ENCODE measurements at places on chromosomes 1 and 21. TPM values are rescaled to one million over a fixed set of nuclear protein-coding genes. Genes with fewer than 3 reads are reported as not detected.

Gene COL11A1
- total RNA-seq, result not detected

Gene CLCA4
- total RNA-seq, result not detected

Gene C1orf115
- total RNA-seq, result 21.4 TPM

Gene ZBTB8A
- total RNA-seq, result 0.17 TPM

Gene ATP6V0B
- 94.2 TPM for total RNA-seq

Gene TMEM35B
- total RNA-seq, result 19.6 TPM

Gene KDF1
- 1.4 TPM for total RNA-seq

Gene CD101
- total RNA-seq, result 0.75 TPM

Gene C1QA
- not detected for total RNA-seq

Gene PIGR
- 1.1 TPM for total RNA-seq

Gene NCF2
- total RNA-seq, result 10.7 TPM

Gene FCRL2
- 81.0 TPM for total RNA-seq

Gene SLFNL1
- 1.4 TPM for total RNA-seq

Gene MAB21L3
- not detected for total RNA-seq

Gene DMBX1
- total RNA-seq, result not detected

Gene ADORA3
- total RNA-seq, result 0.39 TPM

Gene TINAGL1
- total RNA-seq, result not detected

Gene FCRL3
- total RNA-seq, result 115 TPM

Gene LRRC7
- not detected for total RNA-seq

Gene LINGO4
- not detected for total RNA-seq

Gene APOBEC4
- total RNA-seq, result not detected

Gene ELOVL1
- total RNA-seq, result 66.6 TPM

Gene LENEP
- total RNA-seq, result 2.0 TPM

Gene LRIF1
- 22.6 TPM for total RNA-seq

Gene S100B
- not detected for total RNA-seq

Gene SSBP3
- total RNA-seq, result 32.4 TPM

Gene PLEKHO1
- 186 TPM for total RNA-seq

Gene KCNQ4
- total RNA-seq, result 0.34 TPM

Gene MAN1C1
- total RNA-seq, result 0.89 TPM

Gene MPL
- total RNA-seq, result not detected

Gene ACOT11
- 0.41 TPM for total RNA-seq

Gene TTC22
- total RNA-seq, result 10.9 TPM

Gene FAM110D
- not detected for total RNA-seq

Gene LRRC41
- total RNA-seq, result 40.7 TPM

Measured in B cell (primary cell).